GM06990 (cell line): ENCODE measurements at places on chromosomes 3 and 15.

GRCh38 chr15:74833376-74834107, 7.1 kb downstream of the CPLX3 start:
- DNase-seq, result no peak

DNA sequence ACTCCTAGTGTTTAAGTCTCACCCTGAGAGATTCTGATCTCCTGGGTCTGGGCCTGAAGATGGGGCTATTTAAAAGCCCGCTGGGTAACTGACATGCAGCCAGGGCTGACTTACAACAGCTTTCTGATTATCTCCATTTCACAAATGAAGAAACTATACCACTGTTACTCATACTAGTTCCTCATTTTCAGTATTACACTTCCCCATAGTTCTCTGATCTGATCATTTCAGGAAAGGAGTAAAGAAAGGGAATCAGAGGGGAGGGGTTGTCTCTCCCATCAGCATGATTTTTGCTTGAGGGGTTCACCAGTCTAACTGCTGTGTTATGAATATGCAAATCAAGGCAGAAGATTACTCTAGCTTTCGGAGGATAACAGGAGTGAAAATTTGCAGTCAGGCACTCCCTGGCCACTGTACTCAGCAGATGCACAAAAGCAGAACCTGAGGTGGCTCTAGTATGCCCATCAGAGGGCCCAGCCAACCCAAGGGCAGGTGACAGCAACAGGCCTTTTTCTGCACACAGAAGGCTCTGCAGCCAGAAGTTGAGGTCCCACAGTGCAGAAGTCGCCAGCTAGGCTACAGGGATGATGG, 59.4 kb downstream of the DAPK2 start:
- DNase-seq, result peak; percentile 77

- no peak for DNase-seq
Observed at GRCh38 chr3:59115364-59116232, 65.8 kb upstream of the CFAP20DC start.

- DNase-seq, result no peak
Observed at GRCh38 chr3:103991-104390, 92.6 kb upstream of the CHL1 start.

DNA sequence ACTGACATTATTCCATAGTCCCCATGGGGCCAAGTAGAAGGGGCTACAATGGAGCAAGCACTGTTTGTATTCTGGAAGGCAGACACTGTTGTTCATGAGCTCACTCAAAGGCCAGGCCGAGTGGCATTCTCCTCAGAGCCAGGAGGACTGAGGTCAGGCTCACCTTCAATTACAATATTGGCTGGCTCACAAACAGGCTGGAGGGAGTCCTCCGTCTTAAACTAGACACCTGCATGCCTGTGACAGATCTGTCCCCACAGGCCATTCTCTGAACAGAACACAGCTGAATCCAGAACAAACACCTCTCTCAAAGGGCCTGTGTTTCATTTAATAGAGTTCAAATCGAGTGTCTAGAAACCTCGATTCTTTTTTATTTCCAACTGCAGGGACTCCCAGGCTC, 347.4 kb upstream of the PPP2R3A start:
- no peak for DNase-seq

GRCh38 chr15:36940636-36941260, 159.6 kb downstream of the MEIS2 start:
- no peak for DNase-seq

- DNase-seq, result no peak
Observed at GRCh38 chr15:67142767-67143100, 77.3 kb downstream of the SMAD3 start.

DNA sequence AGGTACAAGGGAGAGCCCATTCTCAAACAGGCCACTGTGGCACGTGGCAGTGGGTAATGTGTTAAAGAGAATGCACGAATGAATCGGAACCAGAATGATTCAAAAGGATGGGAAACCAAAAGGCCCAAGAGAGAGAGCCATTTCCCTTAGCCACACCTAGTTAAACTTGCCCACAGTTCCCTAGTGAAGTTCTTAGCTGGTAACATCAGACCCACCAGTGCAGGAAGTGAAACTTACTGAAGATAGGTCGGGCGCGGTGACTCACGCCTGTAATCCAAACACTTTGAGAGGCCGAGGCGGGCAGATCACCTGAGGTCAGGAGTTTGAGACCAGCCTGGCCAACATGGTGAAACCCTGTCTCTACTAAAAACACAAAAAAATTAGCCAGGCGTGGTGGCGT, 97.1 kb downstream of the MEX3B start:
- DNase-seq, result peak; percentile 12

- DNase-seq, result peak; percentile 26
Observed at GRCh38 chr3:131526801-131527347, 24.1 kb upstream of the MRPL3 start.

GRCh38 chr3:109432833-109433232, 95.5 kb upstream of the DPPA4 start:
- no peak for DNase-seq

GRCh38 chr3:165463531-165463930, 267.3 kb upstream of the SLITRK3 start:
- no peak for DNase-seq

DNA sequence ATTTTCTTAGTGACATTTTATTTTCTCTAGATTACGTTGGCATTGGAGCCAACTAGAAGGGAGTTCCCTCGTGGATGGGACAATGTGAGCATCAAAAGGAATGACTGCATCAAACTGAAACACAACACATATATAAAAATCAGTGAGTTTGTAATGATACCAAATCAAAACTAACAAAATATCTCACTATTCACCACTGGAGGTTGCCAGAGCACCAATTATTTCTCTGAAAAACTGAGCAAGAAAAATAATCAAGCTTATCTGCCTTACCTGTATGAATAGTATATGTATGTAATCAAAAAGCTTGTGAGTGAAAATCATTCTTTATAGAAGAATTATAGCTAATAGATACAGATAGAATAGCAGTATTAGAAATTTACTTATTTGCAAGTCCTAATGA, 46.8 kb upstream of the OTOL1 start:
- DNase-seq, result no peak

DNA sequence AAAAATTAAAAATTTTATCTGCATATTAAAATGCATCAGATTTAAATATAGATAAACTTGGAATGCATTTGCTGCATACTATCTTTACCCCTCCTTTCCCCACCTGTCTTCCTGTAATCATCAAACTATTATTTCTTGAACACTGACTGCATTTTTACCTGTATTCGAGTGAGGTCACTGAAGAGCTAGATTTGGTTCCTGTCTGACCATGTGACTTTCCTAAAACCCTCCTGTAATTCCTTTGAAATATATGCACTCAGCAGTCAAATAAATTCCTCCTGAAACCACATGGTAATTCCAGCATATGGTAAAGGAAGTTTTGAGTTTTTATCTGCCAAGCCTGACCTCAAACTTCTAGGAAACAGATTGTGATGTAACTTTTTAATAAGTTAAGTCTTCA, 445.6 kb upstream of the FRG2C start:
- DNase-seq, result no peak

DNA sequence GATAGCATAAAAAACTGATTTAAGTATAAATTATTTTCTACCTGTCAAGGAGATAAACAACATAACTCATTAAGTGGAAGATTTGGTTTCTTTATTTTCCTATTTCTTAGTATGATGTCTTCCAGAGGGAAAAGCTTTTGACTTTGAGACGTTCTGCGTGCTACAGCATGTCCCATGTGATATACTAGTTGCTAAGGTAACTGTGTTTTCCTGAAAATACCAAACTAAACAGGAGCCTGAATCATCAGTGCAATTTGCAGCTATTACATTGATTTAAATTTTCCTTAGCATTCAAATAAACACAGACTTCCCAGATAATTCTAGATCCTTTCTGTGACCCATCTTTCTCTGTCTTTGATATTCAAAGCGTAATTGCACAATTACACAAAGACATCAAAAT, 117.7 kb upstream of the P2RY1 start:
- no peak for DNase-seq

DNA sequence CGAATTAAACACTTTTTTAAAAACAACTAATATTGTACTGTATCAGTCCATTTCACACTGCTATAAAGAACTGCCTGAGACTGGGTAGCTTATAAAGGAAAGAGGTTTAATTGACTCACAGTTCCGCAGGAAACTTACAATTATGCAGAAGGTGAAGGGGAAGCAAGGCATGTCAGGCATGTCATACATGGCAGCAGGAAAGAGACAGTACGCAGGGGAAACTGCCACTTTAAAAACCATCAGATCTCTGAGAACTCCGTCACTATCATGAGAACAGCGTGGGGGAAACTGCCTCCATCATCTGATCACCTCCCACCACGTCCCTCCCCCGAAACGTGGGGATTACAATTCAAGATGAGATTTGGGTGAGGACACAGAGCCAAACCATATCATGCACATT, 162.8 kb upstream of the TPM1 start:
- DNase-seq, result no peak

GRCh38 chr3:122350814-122351418, 25.9 kb downstream of the CSTA start:
- no peak for DNase-seq

DNA sequence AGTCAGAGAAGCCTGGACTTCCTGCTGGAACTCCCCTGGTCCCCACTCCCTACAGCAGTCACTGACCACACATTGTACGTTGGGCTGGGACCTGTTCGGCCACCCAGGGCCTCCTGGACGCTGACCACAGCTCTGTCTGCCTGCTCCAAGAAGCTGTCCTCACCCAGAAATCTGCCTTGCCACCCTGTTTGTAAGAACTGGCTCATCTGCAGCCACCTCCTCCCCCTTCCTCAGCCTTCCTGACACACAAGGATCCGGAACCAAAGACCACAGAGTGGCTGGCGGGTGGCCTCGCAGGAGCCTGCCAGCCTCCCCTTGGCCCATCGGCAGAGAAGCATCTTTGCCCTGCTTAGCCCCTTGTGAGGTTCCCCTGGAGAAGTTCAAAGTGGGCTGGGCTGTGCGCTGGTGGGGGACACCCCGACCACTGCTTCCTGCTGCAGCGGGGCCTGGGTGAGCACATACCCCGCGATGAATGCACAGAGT, 91.9 kb downstream of the PCSK6 start:
- no peak for DNase-seq

DNA sequence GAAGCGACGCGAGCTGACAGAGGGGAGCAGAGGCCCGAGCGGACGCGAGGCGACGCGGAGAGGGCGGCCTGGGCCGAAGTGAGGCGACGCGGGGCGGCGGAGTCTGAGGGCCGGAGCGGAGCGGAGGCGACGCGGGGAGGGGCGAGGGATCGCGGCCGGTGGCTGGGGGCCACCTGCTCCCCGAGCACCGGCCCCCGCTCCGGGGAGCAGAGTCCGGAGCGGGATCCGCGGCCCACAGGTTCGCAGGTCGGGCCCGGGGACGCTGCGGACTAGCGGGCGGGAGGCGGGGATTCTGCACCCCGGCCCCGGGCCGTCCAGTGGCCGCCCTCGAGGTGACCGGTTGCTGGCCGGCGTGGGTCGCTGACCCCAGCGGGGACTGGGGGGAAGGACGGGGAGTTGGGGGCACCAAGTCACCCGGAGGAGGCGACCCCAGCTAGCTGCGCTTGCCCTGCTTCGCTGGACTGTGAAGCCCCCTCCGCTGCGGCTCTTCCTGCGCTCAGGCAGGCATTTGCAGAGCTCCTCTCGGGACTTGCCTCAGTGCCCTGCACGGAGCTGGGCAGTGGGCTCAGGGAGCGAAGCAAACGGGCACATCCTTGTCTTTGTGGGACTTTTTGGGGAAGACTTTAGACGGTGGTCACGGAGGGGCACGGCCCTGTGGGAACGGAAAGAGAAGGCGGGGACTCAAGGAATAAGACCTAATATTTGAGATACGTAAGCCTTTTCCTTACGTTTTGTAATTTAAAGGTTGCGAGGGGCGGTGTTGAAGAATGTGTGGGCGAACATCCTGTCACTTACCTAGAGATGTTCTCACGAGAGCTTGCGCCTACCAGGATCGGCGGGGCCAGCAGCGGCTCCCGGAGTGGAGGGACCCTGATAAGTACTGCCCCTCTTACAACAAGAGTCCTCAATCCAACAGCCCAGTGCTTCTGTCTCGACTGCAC, 566 bp downstream of the HMCES start:
- peak; percentile 68 for DNase-seq
